ENCODE measurements at places on chromosomes 7 and 10.

DNA sequence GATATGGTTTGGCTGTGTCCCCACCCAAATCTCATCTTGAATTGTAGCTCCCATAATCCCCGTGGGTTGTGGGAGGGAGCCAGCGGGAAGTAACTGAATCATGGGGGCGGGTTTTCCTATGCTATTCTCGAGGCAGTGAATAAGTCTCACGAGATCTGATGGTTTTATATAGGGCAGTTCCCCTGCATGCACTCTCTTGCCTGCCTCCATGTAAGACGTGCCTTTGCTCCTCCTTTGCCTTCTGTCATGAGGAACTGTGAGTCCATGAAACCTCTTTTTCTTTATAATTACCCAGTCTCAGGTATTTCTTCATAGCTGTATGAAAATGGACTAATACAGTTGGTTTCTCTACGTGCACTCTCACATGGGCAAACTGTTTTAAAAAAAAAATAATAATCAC, 207.7 kb downstream of the SLC25A13 start:
- no peak for DNase-seq

DNA sequence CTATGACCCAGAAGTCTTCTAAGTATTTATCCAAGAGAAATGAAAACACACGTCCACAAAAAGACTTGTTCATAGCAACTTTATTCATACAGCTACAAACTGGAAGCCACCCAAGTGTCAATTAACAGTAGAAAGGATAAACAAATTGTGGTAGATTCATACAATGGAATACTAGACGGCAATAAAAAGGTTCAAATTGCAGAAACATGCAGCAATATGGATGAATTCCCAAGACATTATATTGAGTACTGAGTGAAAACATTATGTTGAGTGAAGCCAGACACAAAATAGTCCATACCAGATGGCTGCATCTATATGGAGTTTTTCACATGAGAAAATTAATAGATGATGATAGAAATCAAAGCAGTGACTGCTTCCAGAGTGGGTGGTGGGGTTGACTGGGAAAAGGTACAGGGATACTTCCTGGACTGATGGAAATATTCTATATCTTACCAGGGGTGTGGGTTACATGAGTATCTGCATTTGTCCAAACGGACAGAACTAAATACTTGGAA, 292.0 kb downstream of the FGFR2 start:
- DNase-seq = no peak

DNA sequence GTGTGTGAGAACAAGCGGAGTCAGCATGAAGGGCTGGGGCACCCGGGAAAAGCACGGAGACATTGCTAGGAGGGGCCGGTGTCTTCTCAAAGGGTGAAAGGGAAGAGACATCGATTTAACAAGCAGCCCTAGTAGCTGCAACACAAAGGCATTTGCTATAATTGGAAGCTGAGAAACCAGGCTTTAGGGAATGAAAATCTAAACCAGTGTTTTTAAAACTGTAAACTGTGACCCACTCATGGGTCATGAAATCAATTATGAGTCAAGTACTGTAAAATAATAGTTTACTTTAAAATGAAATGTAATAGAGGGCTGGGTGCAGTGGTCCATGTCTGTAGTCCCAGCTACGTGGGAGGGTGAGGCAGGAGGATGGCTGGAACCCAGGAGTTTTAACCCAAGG, 128.7 kb upstream of the RHEB start:
- no peak for DNase-seq

DNA sequence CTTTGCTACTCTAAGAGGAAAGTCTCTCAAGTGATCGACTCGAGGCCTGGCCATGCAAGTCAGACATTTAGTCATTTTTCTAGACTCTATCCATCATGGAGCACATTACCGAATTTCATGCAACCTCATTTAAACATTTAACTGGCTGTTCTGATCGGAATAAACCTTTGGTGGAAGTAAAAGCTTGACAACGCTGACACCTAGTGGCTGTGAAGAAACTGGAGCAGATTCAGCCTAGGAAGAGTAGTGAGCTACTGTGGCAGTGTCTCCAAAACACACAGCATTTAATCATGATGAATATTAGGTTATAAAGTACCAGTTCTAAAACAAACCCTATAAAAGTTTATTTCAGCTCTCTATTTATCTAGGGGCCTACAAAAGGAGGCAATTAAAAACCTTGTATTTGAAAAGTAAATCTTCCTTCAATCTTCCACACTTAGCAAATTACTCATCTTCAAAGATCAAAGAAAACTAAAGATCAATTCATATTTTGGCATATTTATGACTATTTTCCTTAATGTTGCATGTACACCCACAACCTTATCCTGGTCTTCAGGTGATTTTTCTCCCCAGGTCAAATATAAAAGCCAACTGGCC, 175.0 kb downstream of the CTNNA3 start:
- DNase-seq = peak; percentile 73

GRCh38 chr10:78207776-78208175, 174.1 kb downstream of the RPS24 start:
- DNase-seq = no peak

GRCh38 chr7:34718867-34719266, 60.8 kb downstream of the NPSR1 start:
- no peak for DNase-seq

- DNase-seq = no peak
Measured at GRCh38 chr10:30744106-30744505, 114.6 kb upstream of the LYZL2 start.

- DNase-seq = peak; percentile 9
Measured at GRCh38 chr10:62501547-62501946, 127.4 kb downstream of the ZNF365 start.

GRCh38 chr10:79356104-79356503, 8.8 kb downstream of the PPIF start:
- no peak for DNase-seq

DNA sequence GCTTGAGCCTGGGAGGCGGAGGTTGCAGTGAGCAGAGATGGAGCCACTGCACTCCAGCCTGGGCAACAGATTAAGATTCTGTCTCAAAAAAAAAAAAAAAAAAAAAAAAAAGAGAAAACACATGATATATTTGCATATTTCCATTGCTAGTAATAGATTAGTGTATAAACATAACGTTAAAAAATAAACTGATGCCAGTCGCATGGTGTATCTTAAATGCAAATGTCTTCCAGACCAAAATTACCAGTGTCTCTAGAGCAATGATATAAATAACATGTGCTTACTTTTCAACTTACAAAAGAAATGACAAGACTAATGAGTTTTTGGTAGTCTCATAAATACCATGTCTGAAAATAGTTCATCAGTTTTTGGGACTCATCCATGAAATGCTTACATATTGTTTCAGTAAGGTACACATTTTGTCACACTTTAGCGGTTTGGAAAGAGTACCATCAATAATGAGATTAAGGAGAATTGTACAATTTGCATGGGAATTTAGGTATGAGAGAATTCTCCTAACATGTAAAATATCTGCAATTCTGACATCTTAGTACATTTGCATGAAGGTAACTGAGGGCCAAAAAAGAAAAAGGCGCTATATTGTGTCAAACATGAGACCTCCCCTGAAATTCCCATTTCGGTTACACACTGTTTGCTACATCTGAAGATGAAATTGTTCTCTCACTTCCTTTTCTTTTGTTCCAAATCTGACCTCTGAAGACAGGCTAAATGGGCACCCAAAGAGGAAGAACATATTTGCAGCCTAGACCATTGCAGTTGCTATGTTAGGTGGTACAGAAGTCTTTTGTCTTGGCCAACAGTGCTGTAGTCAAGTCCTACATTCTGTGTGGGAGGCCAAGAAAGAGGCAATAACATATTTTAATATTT, 51.5 kb upstream of the PIP4K2A start:
- no peak for DNase-seq

DNA sequence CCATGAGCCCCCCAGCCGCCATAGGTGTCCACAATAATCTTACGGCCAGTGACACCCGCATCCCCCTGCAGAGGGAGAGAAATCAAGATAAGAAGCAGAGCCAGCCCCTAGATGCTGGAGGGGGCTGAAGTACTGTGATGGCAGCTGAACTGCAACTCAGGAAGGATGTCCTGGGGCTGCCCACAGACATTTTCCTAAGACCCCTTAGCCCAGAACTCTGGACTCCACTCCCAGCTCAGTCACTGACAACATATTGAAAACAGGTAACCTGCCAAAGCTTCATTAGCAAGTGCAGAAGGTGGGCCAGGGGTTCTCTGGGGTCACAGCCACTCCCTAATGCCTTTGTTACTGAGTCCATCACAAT, 14.3 kb downstream of the MAT1A start:
- no peak for DNase-seq

- DNase-seq = peak; percentile 62
Measured at GRCh38 chr7:77651575-77652162, 44.6 kb upstream of the RSBN1L start.

DNA sequence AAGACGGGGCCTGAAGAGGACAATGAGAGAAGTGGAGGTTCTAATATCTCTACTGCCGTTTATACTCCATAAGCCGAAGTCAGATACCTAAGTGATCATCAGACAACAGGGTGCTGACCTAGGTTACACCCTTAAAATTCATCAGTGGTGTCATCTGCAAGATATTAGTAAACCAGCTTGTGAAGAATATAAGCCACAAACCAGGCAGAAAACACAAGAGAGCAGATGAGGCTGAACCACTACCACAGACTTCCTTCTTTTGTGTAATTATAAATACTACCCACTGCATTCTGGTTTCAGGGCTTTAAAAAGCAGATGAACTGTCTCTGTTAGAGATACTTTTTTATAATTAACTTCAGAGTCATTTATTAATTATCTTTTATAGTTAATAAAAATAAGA, 69.0 kb upstream of the LRRC17 start:
- no peak for DNase-seq

- DNase-seq = no peak
Measured at GRCh38 chr10:107091126-107091525, 73.4 kb downstream of the SORCS1 start.

GRCh38 chr10:44958196-44958897, 1.3 kb upstream of the RASSF4 start:
- DNase-seq = peak; percentile 48

DNA sequence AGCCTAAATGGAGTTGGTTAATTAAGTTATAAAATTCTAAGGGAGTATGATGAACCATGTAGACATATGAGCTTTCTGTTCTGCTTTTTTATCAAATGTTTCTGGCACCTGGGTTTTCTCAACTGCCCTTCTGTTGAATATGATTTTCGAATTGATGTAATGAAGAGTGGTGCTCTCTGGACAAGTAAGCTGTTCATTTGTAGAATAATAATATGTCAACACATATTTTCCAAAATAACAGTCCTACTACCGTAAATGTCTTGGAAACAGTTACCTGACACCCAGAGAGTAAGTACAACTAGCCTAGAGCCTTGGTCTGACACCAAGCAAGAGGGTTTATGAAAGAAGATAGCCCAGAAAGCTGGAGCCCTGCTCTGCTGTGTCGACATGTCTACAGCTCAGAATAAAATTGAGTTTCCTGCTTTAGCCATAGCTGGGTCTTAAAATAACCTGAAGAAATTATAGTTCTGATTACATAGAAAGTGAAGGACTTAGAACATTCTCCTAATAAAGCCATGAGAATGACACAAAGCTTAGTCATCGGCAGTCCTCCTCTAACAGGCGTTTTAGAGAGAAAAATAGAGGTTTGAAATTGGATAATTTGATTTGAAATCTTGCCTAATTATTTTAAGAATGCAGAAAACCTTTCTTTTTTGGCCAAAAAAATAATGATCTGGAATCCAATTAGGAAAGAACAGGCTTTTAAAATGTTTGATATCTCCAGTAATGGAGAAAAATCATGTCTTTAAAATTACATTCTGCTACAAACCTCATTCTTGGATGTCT, 25.1 kb downstream of the HDAC9 start:
- peak; percentile 78 for DNase-seq

- DNase-seq = no peak
Measured at GRCh38 chr7:151339651-151340382, 1.8 kb upstream of the NUB1 start.

GRCh38 chr7:143458263-143458662, 15.0 kb downstream of the TAS2R60 start:
- DNase-seq = peak; percentile 58
